ENCODE measurements at places on chromosomes 1 and 21.

GRCh38 chr1:171898941-171899340 is 57.6 kb downstream of the DNM3 start:
- DNase-seq: no peak

DNA sequence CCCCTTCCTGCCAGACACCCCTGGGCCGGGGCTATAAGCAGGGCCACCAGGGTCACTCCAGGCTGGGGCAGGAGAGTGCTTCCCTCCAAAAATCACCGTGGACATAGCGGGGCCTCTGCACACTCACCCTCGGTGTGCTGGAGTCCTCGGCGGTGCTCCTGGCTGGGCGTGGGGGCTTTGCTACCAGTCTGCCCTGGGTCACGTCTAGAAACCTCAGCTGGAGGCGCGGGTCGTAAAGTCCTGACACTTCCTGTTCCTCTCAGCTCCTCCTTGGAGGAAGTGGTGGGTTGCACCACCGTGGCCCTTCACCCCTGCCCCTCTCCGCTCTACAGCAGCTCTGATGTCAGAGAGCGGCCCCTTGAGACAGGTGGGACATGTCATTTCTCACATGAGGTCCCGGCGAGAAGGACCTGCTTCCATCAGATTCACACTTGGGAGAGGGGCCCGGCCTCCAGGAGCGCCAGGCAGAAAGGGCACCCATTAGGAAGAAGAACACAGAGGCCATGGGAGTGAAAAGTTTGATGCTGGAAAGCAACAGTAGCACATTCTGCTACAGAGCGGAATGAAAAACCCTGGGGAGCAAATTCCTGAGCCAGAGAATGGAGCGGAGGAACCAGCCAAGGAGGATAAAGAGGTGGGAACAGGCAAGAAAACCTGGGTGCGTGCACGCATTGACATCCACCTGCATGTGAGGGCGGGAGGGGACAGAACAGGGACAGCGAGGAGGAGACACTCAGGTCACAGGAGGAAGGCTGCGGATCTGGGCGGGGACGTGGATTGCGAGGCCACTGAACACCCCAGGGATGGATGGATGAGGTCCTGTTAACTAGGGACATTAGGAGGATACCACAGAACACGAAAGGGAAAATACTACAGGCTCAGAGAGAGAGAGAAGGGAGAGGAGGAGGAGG is at the start of gene ITGB2:
Gene ITGB2, minus strand, starts transcription at position 206 of the 911 bp plus-strand sequence. CDS start 10,117 bp downstream, outside the sequence.
- DNase-seq: no peak

GRCh38 chr1:201945157-201945556 is 1.2 kb downstream of the LMOD1 start:
- DNase-seq: no peak

GRCh38 chr1:101587741-101588140 is 350.9 kb downstream of the S1PR1 start:
- no peak for DNase-seq

- no peak for DNase-seq
These were observed 94.1 kb upstream of the PDE4B start for GRCh38 chr1:65698590-65698989.

DNA sequence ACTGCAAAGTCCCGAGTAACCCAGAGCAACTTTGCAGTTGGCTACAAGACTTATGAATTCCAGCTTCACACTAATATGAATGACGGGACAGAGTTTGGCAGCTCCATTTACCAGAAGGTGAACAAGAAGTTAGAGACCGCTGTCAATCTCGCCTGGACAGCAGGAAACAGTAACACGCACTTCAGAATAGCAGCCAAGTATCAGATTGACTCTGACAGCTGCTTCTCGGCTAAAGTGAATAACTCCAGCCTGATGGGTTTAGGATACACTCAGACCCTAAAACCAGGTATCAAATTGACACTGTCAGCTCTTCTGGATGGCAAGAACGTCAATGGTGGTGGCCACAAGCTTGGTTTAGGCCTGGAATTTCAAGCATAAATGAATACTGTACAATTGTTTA is 66.8 kb downstream of the ACBD6 start:
- DNase-seq: no peak

Data from cerebellar nuclear complex (tissue), 1 donor.